ENCODE measurements at places on chromosomes 2 and 18.

- DNase-seq = no peak
Observed at GRCh38 chr2:1787755-1788477, 43.6 kb upstream of the PXDN start.

GRCh38 chr2:212158081-212158480 lies 380.5 kb downstream of the ERBB4 start:
- DNase-seq = no peak

DNA sequence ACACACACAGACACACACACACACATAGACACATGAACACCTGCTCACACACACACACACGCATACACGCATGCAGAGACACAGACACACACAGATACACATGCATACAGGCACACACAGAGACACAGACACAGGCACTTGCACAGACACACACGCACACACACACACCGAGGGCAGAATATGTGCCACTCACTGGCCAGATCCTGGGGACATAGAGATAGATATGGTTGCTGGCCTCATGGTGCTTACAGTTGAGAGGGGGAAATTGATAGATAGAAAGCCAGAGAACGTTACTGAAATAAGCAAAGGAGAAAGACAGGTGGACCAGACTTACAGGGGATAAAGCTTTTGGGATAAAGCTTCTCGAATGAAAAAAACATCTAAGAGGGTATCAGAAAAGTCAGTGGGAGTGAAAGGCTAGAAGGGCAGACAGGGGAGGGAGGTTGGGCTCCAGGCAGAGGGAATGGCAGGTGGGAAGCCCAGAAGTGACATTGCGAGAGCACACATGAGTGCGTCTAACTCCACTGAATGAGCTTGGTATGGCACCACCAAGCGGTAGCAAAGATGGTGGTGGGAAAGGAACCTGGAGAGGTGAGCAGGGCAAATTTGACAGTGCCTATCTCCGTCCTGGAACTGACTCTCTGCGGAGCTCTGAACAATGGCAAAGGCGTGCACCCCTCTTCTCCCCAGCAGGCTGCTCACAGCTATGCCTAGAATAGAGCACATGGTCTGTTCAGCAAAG lies 390.1 kb upstream of the TRIB2 start:
- no peak for DNase-seq

DNA sequence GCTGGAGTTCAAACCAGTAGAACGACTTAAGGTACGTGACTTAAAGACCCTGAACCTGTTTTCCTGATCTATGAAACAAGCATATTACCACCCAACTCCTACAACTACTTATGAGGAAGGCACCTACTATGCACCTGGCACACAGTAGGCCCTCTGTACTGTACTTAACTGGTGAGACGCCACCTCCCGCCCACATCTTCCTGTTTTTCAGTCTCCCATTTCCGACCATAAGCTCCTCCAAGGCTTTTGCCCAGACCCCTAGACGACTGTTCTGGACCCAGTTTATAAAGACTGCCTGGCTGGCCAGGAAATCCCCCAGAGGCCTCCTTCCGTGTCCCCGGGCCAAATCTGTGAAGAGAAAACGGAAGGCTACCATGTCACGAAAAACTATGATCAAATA lies 1.5 kb downstream of the GALNT14 start:
- no peak for DNase-seq

GRCh38 chr2:43212931-43213330 lies 13.5 kb downstream of the ZFP36L2 start:
- no peak for DNase-seq

GRCh38 chr18:62122330-62122729 lies 64.5 kb downstream of the PIGN start:
- no peak for DNase-seq

- DNase-seq = no peak
Observed at GRCh38 chr2:236240228-236240990, 23.8 kb downstream of the ASB18 start.

GRCh38 chr2:37769551-37769950 lies 98.1 kb upstream of the CDC42EP3 start:
- no peak for DNase-seq

- DNase-seq = no peak
Observed at GRCh38 chr18:45370255-45371010, 244.8 kb upstream of the SLC14A2 start.

DNA sequence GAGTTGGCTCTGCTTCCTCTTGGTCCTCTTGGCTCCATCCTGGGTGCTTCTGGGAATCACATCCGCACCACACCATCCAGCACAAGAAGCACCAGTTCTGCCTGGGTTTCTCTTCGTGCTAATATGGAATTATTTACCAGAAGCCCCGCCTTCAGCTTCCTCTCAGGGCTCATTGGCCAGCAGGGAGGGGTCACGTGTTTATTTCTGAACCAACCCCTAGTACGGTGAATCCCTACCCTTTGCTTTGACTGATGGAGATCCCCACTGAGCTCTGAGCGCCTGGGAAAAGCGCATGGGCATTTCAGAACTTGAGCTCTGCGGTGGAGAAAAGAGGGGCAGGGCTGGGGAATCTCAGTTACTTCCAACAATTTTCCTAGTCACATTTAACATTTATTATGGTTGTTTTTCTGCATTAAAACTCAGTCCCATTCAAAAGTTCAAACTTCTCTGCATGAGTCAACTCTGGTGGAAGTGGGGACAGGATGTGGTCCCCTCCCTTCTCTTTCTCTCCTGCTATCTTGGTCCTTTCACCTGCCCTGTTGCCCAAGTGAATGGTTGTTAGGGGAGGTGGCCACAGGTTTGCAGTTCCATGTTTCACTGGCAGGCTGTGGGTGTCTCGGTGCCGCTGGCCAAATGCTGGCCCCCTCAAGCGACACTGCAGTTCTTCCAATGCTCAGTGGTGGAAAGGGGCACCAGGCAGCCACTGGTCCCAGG lies 76.4 kb upstream of the TTC39C start:
- DNase-seq = no peak

GRCh38 chr2:46173030-46173429 lies 124.2 kb upstream of the EPAS1 start:
- no peak for DNase-seq

- no peak for DNase-seq
Observed at GRCh38 chr2:179686718-179687342, 174.6 kb downstream of the ZNF385B start.

- DNase-seq = peak; percentile 24
Observed at GRCh38 chr18:25921677-25922421, 168.6 kb downstream of the SS18 start.

DNA sequence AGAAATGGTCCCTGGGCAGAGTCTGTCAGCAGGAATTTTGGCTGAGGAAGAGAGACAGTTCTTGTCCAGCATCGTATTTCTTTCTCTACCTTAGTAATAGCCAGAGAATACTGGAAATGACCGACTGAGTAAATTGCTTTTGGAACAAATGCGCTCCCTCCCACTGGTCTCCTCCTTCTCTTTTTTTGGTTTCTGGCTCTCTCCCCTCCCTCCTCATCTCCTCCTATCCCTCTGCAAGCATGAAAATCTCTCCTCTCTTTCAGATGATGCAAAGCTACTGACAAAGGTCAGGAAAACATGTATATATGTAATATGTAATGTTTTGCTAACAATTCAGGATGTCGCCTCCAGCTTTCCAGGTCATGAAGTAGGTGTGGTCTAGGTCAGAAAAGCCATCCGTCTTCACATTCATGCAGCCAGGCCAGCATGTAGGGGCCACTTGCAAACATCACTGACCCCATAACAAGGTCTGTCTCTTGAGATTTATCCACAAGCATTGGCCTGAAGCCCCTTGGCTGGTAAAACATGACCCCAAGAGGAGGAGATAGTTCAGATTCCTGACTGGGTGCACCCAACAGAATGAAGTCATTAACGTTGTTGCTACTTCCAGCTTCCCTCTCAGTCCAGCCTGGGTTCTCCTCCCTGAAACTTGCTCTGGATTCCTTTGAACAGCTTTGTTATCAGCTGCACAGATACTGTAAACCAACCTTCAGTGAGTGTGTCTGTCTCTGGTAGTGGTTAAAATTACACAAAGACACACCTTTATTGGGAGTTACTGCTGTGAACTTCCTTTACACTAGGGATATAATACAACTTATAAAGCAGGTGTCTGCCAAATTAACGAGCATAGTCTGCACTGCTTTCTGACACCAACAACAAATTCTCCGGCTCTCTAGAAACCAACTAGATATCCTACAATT lies 864.4 kb upstream of the KLHL29 start:
- no peak for DNase-seq

DNA sequence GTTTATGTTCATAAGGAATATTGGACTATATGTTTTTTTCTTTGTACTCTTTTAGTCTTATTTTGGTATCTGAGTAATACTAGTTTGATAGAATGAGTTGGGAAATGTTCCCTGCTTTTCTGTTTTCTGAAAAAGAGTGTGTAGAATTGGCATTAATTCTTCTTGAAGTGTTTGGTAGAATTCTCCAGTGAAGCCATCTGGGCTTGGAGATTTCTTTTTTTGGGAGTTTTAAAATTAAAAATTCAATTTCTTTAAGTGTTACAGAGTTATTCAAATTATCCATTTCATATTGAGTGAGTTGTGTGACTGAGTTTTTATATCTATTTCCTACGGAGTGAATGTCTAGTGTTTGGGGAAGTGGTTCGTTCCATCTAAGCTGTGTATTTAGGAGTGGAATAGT lies 80.6 kb upstream of the HS6ST1 start:
- no peak for DNase-seq

GRCh38 chr2:158713523-158714138 lies 81.5 kb upstream of the DAPL1 start:
- no peak for DNase-seq

DNA sequence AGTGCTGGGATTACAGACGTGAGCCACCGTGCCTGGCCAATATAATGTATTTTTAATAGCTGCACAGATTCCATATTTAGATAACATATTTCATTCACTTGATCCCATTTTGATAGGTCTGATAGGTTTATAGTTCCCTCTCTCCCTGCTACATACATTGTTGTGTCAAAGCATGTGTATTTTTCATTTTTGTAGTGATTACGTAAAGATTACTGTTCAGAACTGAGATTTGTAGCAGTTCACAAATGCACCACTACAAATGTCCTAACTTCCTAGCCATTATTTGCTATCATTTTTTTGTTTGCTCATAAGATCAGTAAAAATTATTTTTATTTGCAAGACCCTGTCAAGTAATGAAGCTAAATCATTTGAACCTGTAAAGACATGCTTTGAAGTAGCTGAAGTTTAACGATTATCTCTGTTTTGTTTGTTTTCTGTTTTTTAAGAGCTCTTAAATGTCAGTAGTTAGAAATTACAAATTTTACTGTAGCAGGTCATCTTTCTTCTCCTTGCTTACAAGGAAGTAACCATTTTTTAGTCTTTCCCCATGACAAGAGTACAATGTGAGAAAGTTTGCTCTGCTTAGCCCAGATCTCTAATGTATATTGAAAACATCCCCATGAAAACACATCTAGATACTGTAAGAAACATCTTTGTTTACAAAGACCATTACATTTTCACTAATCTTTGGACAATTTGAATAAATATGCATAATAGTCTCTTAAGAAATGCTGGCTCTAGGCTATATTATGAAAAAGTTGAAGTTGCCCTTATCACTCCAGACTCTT lies 54.1 kb downstream of the EML4 start:
- no peak for DNase-seq

DNA sequence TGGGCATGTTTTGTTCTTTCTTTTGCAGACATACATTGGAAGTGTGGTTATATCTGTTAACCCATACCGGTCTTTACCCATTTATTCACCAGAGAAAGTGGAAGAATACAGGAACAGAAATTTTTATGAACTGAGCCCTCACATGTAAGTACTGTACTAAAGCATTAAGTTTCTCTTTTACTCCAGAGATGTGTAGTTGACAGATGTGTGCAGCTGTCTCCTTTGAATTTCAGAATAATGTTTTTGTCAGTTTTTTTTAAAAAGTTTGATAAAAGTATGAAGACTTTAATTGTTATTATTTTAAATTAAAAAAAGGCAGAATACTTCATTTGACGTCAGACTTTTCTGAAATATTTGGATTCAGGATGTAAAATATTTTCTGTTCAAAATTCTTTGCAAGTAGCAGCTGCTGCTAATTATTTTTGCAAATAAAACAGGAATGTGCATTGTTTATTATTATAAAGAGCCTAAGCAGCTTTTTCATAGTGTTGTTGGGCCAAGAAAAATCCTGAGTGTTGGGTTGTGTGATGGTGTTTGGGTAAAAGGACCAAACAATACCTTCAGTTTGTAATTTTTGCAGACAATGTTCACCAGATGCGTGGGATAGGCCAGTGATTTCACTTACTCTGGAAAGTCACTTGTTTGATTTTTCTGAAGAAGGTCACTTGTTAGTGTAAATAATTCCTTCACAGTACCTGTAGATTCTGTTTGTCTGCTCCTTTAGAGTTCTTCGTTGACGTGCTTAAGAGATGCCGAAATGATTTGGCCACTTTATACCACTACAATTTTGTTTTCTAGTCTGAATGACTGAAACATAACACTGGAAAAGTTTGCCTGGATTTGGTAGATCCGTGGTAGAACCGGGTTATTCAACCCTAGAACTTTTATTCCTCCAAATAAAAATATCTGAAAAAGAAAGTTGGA lies 51.1 kb downstream of the MYO1B start:
- DNase-seq = no peak

GRCh38 chr2:233831011-233831721 lies 23.2 kb downstream of the HJURP start:
- DNase-seq = no peak

All from activated T-cell treated with anti-CD3 and anti-CD28 coated beads, Interleukin-2, amount 50 U/mL, for 1 hour (primary cell).